ENCODE measurements at places on chromosomes 1 and 21. TPM values are rescaled to one million over a fixed set of nuclear protein-coding genes. Genes with fewer than 3 reads are reported as not detected.

Gene TRIM46
- 9.5 TPM for polyA plus RNA-seq

- no peaks in the 10 kb centered on the region for H3K4me1 ChIP-seq
- H3K4me3 ChIP-seq: peak overlapping the region; percentile 5
- DNase-seq: peak; percentile 71
- H3K27me3 ChIP-seq: no peaks in the 10 kb centered on the region
- no peak overlapping the region for H3K27ac ChIP-seq
- H3K36me3 ChIP-seq: no peaks in the 10 kb centered on the region
Measured at GRCh38 chr1:246689409-246690008, 34.7 kb upstream of the SCCPDH start.

Gene C1orf87
- polyA plus RNA-seq: not detected

Gene VAMP3
- polyA plus RNA-seq: 100 TPM

DNA sequence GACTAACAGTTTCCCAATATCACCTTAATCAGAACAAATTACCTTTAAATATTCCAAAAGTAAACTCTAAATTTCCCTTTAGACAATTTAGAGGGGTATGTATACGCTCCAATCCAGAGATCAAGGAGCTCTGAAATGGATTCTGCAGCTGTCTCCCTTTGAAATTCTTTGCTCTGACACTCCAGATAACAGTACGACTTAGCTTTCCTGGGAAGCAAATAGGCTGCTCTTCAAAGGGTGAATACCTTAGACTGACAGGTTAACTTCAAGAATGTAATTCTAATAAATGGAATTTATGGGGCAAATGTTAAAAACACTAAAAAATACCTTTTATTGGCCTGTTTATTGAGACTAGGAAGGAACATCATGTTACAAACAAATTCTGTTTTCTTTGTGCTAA lies 357.2 kb downstream of the USP25 start:
- no peaks in the 10 kb centered on the region for H3K36me3 ChIP-seq
- no peak overlapping the region for H3K4me3 ChIP-seq
- no peak overlapping the region for H3K27ac ChIP-seq
- no peak for DNase-seq
- no peaks in the 10 kb centered on the region for H3K27me3 ChIP-seq

Gene CNST
- polyA plus RNA-seq: 4.4 TPM

- H3K27me3 ChIP-seq: no peaks in the 10 kb centered on the region
- H3K4me1 ChIP-seq: no peaks in the 10 kb centered on the region
- no peak for DNase-seq
- H3K4me3 ChIP-seq: no peak overlapping the region
- H3K27ac ChIP-seq: no peak overlapping the region
Measured at GRCh38 chr1:37265786-37266667, 208.4 kb upstream of the ZC3H12A start.

DNA sequence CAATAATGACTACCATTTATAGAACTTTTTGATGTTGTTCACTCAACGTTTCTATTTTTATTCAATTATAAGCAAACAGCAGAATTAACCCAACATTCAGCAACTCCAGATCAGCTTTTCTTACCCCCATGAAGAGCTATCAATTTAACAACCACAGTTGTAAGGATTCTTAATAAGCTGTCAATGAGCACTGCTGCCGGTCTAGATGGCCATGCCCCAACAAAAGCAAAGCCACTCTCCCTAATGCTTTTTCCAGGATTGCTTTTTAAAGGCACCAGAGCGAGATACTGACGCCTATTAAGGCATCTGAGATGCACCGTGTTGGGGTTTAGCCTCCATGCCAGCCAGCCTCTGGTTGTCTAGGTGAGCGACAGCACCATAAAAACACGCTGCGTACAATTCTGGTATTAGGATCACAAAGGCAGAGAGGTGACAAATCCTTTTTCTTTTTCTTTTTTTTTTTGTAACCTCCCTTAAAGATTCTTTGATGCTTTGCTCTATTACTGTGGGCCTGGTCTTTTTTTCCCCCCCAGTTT lies 39.5 kb downstream of the PTPRC start:
- no peak overlapping the region for H3K4me3 ChIP-seq
- H3K27ac ChIP-seq: no peak overlapping the region
- peaks cover 9% of the 10 kb centered on the region for H3K4me1 ChIP-seq
- DNase-seq: no peak
- H3K27me3 ChIP-seq: no peaks in the 10 kb centered on the region
- no peaks in the 10 kb centered on the region for H3K36me3 ChIP-seq

Gene RCC2
- polyA plus RNA-seq: 125 TPM

GRCh38 chr1:119662034-119662437 lies 14.0 kb upstream of the ZNF697 start:
- H3K27me3 ChIP-seq: no peaks in the 10 kb centered on the region
- H3K4me3 ChIP-seq: no peak overlapping the region
- H3K36me3 ChIP-seq: no peaks in the 10 kb centered on the region
- DNase-seq: no peak

DNA sequence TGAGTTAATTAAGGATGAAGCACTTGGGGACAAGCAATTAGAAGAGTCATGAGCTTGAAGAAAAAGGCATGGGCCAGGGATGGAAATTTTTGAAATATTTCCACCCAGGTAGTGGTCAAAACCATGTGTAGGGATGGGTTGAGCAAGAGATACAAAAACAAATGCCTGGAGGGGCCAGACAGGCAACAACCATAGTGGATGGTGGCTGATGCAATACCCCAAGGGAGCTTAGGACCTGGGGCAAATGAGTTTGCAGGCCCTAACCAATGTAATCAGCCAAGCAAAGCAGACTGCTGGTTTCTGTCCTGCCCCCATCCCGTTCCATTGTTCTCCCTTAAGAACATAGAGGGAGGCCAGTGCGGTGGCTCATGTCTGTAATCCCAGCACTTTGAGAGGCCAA lies 119.1 kb upstream of the FGGY start:
- no peaks in the 10 kb centered on the region for H3K27me3 ChIP-seq
- H3K36me3 ChIP-seq: no peaks in the 10 kb centered on the region
- no peak for DNase-seq
- H3K4me1 ChIP-seq: peaks cover 13% of the 10 kb centered on the region
- no peak overlapping the region for H3K27ac ChIP-seq

- peak overlapping the region; percentile 82 for H3K27ac ChIP-seq
- peaks cover 44% of the 10 kb centered on the region for H3K36me3 ChIP-seq
- DNase-seq: peak; percentile 52
- no peaks in the 10 kb centered on the region for H3K27me3 ChIP-seq
- H3K4me1 ChIP-seq: peaks cover 34% of the 10 kb centered on the region
Measured at GRCh38 chr1:154962156-154962749, 671 bp upstream of the PYGO2 start.

Gene HPCA
- polyA plus RNA-seq: not detected

DNA sequence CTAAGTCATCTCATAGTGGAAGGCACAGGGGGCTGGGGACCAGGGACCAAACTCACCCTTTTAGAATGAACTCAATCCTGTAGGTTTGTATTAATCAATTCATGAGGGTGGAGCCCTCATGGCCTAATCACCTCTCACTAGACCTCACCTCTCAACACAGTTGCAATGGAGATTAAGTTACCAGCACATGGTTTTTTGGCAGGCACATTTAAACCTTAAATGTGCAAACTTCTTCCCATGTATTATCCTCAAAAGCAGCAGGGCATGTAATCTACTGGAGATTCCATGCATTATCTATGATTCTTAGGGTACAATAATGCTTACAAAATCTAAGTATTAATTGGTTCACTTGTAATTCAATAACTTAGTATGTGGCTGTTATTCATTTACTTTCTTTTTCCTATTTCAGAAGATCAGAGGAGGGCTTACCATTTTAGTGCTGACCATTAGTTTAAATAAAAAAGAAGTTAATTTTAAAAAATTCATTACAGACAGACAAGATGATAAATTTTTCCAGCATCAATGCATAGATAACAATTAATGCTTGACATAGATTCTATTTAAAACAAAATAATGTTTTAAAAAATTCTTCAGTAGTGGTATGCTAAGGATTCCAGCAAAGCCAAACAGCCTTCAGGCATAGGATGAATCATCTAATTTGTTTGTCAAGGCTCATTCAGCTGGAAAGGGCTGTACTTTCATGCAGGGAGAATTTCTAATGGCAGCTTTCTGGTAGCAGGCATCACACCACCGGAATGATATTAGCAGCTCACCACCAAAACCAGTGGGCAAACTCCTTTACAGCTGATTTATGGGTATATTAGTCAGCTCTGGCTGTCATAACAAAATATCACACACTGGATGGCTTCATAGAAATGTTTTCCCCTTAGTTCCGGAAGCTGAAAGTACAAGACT lies 124.6 kb upstream of the ZNF648 start:
- no peaks in the 10 kb centered on the region for H3K27me3 ChIP-seq
- no peak for DNase-seq
- no peaks in the 10 kb centered on the region for H3K36me3 ChIP-seq
- no peak overlapping the region for H3K27ac ChIP-seq
- H3K4me1 ChIP-seq: no peaks in the 10 kb centered on the region

DNA sequence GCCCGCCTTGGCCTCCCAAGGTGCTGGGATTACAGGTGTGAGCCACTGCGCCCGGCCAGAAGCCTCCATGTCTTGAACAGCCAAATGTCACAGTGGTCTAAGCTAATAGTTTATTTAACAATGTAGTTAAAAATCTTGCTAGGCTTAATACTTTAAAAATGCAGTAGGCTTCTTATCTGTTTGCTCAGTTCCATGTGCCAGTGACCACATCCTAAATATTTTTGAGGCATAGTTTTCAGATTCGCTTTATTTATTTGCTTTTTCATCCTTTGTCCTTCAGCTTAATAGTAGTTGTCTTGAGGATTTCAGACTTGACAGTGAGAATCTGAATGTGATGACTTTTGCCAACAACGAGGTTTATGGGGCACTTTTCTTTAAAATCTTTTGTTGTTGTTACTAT lies 59.9 kb upstream of the PRRX1 start:
- H3K27me3 ChIP-seq: no peaks in the 10 kb centered on the region
- no peaks in the 10 kb centered on the region for H3K4me1 ChIP-seq
- H3K27ac ChIP-seq: no peak overlapping the region
- H3K4me3 ChIP-seq: no peak overlapping the region
- no peak for DNase-seq
- no peaks in the 10 kb centered on the region for H3K36me3 ChIP-seq

DNA sequence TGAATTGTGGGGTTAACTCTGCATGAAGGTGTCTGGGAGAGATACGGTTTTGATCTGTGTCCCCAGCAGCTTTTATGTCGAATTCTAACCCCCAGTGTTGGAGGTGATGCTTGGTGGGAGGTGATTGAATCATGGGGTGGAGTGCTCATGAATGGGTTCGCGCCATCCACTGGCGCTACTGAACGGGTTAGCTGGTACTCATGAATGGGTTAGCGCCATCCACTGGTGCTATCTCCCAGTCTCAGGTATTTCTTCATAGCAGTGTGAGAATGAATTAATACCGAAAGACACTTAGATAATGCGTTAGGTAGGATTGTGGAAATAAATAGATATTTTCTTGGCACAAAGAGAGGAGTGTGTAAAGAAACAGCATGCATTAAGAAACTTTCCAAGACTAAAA lies 32.9 kb upstream of the CLDN8 start:
- H3K4me3 ChIP-seq: no peak overlapping the region
- no peak for DNase-seq
- no peaks in the 10 kb centered on the region for H3K36me3 ChIP-seq

GRCh38 chr1:186983327-186983726 lies 154.6 kb downstream of the PLA2G4A start:
- H3K4me1 ChIP-seq: peaks cover 24% of the 10 kb centered on the region
- no peaks in the 10 kb centered on the region for H3K27me3 ChIP-seq
- DNase-seq: no peak
- H3K4me3 ChIP-seq: no peak overlapping the region
- no peaks in the 10 kb centered on the region for H3K36me3 ChIP-seq

Gene KCNE1
- 0.10 TPM for polyA plus RNA-seq

DNA sequence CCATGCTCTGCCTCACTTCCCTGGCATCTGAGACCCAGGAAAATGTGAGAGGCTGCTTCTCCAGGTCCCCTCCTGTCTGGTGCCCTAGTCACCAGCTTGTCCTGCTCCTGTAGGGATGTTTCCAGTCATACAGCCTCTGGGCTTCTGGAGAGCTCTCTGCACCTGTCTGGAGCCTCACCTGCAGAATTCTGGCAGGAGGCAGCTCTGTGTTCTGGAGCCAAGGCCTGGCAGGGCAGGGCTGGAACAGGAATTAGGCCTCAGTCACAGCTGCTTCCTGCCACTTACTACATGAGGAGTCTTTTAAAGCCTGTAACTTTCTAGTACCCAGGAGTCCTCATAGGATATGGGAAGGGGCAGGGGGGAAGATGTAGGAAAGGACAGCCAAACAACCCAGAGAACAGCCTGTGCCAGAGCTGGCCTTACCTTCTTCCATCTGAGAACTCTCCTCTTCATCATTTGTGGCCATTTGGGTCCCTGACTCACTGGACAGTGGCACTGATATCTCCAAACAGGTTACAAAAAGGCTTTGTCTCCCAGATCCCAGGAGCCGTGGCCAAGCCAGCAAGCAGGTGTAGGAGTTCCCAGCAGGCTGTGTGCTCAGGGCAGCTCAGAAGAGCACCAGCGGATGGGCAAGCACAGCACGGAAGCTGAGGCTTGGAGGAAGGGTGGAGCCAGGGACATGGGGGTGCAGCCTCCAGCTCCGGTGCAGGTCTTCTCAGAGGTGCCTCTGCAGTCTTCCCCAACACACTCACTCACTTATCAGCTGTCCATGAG lies 31.4 kb upstream of the ARTN start:
- no peak for DNase-seq
- no peak overlapping the region for H3K4me3 ChIP-seq
- no peak overlapping the region for H3K27ac ChIP-seq
- H3K4me1 ChIP-seq: no peaks in the 10 kb centered on the region
- no peaks in the 10 kb centered on the region for H3K27me3 ChIP-seq

DNA sequence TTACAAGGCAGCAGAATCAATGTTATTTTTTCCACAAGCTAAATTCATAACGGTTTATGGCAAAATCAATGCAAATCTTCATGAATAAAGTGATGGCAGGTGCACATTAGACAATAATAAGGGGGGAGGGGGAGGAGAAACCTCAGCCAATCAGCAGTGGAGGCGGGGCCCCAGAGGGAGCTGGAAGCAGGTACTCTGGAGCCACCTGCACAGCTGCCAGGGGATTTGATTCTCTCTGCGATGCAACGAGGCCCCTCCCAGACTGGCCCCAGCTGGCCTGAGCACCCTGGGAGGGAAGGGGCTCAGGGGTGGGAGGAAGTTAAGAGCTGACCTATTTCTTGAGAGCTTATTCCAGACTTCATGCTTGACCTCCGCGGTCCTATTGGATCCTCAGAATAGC lies 127.8 kb upstream of the IGSF21 start:
- no peak for DNase-seq
- H3K36me3 ChIP-seq: no peaks in the 10 kb centered on the region
- no peak overlapping the region for H3K27ac ChIP-seq
- H3K4me3 ChIP-seq: no peak overlapping the region

DNA sequence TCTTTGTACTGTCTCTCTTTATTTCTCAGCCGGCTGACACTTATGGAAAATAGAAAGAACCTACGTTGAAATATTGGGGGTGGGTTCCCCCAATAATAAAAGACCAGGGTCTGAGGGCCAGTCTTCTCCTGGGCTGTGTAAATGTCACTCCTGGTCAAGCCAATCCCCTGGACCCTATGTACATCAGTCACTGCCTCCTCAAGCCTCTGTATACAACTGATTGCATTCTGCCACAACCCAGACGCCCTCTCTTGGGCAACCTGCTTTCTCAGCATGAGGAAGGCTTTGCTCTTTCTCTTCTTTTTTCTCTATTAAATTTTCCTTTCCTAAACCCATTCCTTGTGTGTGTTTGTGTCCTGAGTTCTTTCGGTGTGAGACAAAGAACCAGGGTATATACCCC lies 84.1 kb upstream of the SERBP1 start:
- H3K36me3 ChIP-seq: no peaks in the 10 kb centered on the region
- no peak overlapping the region for H3K4me3 ChIP-seq
- H3K4me1 ChIP-seq: no peaks in the 10 kb centered on the region
- H3K27me3 ChIP-seq: peaks cover 4% of the 10 kb centered on the region
- no peak overlapping the region for H3K27ac ChIP-seq
- DNase-seq: no peak

Gene MROH7
- polyA plus RNA-seq: 0.06 TPM

Data from endothelial cell of umbilical vein (primary cell).